ENCODE measurements at places on chromosomes 1 and 21. TPM values are rescaled to one million over a fixed set of nuclear protein-coding genes. Genes with fewer than 3 reads are reported as not detected.

The MT1HL1 gene
- total RNA-seq: not detected

The RPE65 gene
- not detected for total RNA-seq

The ITLN2 gene
- total RNA-seq: not detected

The LUZP1 gene
- total RNA-seq: 14.6 TPM

The CPLANE2 gene
- total RNA-seq: 7.4 TPM

The NPHS2 gene
- total RNA-seq: not detected

The DNALI1 gene
- 2.8 TPM for total RNA-seq

The OR2G6 gene
- total RNA-seq: not detected

The VTCN1 gene
- 21.5 TPM for total RNA-seq

DNA sequence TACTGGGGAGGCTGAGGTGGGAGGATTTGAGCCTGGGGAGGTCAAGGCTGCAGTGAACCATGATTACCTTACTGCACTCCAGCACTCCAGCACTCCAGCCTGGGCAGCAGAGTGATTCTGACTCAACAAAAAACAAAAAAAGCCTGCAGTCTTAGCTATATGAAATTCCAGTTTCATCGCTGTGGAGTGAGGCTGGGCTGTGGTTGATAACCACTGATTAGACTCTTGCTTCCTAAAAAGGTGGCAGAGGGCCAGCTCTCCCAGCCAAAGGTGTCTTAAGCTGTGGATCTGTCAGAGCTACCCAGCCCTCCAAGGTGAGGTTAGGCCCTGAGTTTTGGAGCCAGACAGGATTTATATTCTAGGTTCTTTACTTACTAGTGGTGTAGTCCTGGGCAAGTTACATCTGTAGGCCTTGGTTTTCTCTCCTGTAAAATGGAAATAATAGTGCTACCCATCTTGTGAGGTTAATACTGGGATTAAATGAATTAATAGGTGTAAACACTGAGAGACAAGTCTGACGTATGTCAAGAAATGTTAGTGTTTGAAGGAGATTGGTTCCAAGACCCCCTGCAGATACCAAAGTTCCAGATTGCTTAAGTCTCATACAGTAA, 35.9 kb downstream of the TMCC2 start:
- H3K4me1 ChIP-seq: no peaks in the 10 kb centered on the region
- H3K36me3 ChIP-seq: no peaks in the 10 kb centered on the region
- H3K4me3 ChIP-seq: no peak overlapping the region
- H3K27ac ChIP-seq: no peak overlapping the region

GRCh38 chr1:104467590-104467989, 717.9 kb downstream of the AMY1C start:
- no peaks in the 10 kb centered on the region for H3K36me3 ChIP-seq
- DNase-seq: no peak
- no peak overlapping the region for H3K27ac ChIP-seq
- no peaks in the 10 kb centered on the region for H3K4me1 ChIP-seq

GRCh38 chr1:218027152-218027551, 257.9 kb upstream of the RRP15 start:
- H3K4me3 ChIP-seq: no peak overlapping the region
- no peaks in the 10 kb centered on the region for H3K36me3 ChIP-seq
- H3K27ac ChIP-seq: no peak overlapping the region
- DNase-seq: no peak
- no peaks in the 10 kb centered on the region for H3K4me1 ChIP-seq

DNA sequence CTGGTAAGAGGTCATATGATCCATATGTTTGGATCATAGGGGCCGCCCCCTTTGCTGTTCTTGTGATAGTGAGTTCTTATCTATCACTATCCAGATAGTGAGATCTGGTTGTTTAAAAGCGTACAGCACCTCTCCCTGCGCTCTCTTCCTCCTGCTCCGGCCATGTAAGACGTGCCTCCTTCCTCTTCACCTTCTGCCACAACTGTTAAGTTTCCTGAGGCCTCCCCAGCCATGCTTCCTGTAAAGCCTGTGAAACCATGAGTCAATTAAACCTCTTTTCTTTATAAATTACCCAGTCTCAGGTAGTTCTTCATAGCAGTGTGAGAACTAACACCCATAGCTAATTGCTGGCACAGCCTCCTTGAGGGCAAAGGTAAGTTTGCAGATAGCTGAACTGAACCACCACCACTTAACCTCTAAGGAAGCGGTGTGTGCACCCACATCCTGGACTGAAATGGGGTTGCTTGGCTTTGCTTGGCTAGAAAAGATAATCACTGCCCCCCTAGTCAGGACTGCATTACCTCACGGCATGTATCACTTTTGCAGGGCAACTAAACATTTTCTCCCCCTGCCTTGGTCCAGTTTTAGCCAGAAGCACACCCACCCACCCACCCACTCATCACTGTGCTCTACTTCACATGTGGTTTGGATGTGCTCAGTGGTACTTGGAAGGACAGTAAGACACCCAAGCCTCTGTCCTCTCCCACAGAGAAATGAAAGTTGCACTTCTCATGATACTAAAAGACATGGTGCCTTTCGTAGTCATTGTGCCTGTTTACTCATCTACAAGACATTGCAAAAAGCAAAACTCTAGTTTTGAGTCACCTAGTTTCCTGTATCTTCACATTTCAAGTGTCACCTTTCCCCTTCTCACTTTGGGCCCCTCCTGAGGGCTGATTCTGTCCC, 23.1 kb upstream of the PTAFR start:
- no peak overlapping the region for H3K27ac ChIP-seq
- no peaks in the 10 kb centered on the region for H3K27me3 ChIP-seq
- H3K4me3 ChIP-seq: no peak overlapping the region
- DNase-seq: no peak
- no peaks in the 10 kb centered on the region for H3K4me1 ChIP-seq

DNA sequence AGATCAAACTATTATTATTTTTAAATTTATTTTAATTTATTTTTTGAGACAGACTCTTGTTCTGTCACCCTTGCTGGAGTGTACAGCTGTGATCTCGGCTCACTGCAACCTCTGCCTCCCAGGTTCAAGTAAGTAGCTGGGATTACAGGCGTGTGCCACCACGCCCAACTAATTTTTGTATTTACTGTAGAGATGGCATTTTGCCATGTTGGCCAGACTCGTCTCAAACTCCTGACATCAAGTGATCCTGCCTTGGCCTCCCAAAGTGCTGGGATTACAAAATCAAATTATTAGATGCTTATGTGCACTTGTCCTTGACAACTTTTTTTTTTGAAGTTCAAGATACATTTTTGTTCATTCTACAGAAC, 15.4 kb downstream of the LIN9 start:
- no peaks in the 10 kb centered on the region for H3K36me3 ChIP-seq
- no peaks in the 10 kb centered on the region for H3K4me1 ChIP-seq

- H3K27me3 ChIP-seq: no peaks in the 10 kb centered on the region
- no peaks in the 10 kb centered on the region for H3K4me1 ChIP-seq
- DNase-seq: no peak
- H3K36me3 ChIP-seq: no peaks in the 10 kb centered on the region
- no peak overlapping the region for H3K27ac ChIP-seq
Observed at GRCh38 chr21:43959231-43960116, 52.6 kb upstream of the TRAPPC10 start.

- H3K4me3 ChIP-seq: no peak overlapping the region
- no peaks in the 10 kb centered on the region for H3K27me3 ChIP-seq
Observed at GRCh38 chr21:19490481-19490880, 1086.9 kb upstream of the TMPRSS15 start.

GRCh38 chr21:37787456-37787855, 128.8 kb downstream of the KCNJ6 start:
- no peaks in the 10 kb centered on the region for H3K36me3 ChIP-seq
- H3K27ac ChIP-seq: no peak overlapping the region

DNA sequence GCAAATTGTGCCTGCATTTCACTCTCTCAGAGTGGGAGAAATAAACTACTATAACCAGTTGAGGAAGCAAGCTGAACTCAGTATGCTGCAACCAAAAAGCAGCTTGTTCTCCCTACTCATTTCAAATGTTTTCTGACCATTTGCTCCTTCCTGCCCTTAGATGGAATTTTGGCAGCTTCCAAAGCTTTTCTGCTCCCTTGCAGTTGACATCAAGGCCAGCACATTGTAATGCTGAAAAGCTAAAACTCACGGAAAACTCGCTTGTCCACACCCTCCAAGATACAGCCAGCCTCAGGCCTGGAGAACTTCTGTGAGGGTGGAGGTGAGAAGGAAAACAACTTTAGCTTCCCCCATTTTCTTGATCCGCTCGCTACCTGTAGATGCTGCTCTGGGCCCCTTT, 5.0 kb upstream of the CHML start:
- no peak for DNase-seq
- H3K4me3 ChIP-seq: no peak overlapping the region
- H3K27me3 ChIP-seq: no peaks in the 10 kb centered on the region
- no peaks in the 10 kb centered on the region for H3K36me3 ChIP-seq
- H3K4me1 ChIP-seq: no peaks in the 10 kb centered on the region

DNA sequence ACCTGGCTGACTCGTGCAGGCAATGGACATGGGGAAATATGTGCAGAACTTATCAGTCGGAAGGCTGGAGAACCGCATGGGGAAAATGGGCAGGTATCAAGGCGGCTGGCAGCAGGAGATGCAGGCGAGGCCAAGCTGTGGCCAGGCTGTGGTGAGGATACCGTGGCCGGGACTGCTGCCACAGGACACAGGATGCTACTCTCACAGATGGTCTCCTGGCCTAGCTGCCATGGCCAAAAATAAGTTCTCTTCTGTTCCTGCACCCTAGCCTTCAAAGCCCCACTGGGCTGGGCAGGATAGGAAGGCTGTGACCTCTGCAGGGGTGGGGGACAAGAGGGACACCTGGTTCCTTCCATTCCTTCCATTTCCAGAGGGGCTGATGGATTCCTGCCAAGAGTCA, 26.4 kb downstream of the TEX35 start:
- H3K36me3 ChIP-seq: no peaks in the 10 kb centered on the region
- H3K4me1 ChIP-seq: no peaks in the 10 kb centered on the region
- DNase-seq: no peak
- no peak overlapping the region for H3K27ac ChIP-seq
- no peaks in the 10 kb centered on the region for H3K27me3 ChIP-seq
- H3K4me3 ChIP-seq: no peak overlapping the region

DNA sequence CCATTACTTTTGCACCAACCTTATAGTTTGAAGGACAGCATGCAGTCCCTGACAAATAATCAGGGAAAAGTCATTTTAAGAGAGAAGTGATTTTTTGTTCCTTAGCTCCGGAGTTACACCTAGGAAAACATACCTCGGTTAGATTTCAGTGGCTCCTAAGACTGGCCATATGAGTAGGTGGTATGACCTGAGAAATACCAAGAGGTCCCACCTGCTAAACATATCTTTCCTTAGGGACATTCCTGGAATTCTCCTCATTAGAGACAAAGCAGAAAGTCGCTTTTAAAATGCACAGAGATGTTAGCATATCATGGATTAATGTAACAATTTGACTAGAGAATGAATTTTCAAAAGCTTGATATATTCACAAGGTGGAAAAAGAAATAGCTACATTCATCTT, 84.2 kb upstream of the RNPC3 start:
- no peaks in the 10 kb centered on the region for H3K4me1 ChIP-seq
- H3K27ac ChIP-seq: no peak overlapping the region
- no peak overlapping the region for H3K4me3 ChIP-seq
- DNase-seq: no peak
- no peaks in the 10 kb centered on the region for H3K36me3 ChIP-seq

- DNase-seq: no peak
- no peaks in the 10 kb centered on the region for H3K4me1 ChIP-seq
- H3K27ac ChIP-seq: no peak overlapping the region
- H3K36me3 ChIP-seq: no peaks in the 10 kb centered on the region
- no peaks in the 10 kb centered on the region for H3K27me3 ChIP-seq
Observed at GRCh38 chr1:77476475-77476874, 194.7 kb downstream of the AK5 start.

GRCh38 chr1:113303267-113303666, 87.0 kb upstream of the MAGI3 start:
- H3K36me3 ChIP-seq: no peaks in the 10 kb centered on the region
- H3K4me1 ChIP-seq: no peaks in the 10 kb centered on the region
- no peak overlapping the region for H3K27ac ChIP-seq
- no peaks in the 10 kb centered on the region for H3K27me3 ChIP-seq
- no peak overlapping the region for H3K4me3 ChIP-seq
- no peak for DNase-seq

- H3K27me3 ChIP-seq: no peaks in the 10 kb centered on the region
- no peak overlapping the region for H3K27ac ChIP-seq
- no peak overlapping the region for H3K4me3 ChIP-seq
- no peak for DNase-seq
- no peaks in the 10 kb centered on the region for H3K4me1 ChIP-seq
Observed at GRCh38 chr1:107767156-107767582, 197.8 kb downstream of the VAV3 start.

GRCh38 chr1:2248854-2249558, 20.9 kb downstream of the SKI start:
- DNase-seq: no peak
- peaks cover 24% of the 10 kb centered on the region for H3K4me1 ChIP-seq
- no peaks in the 10 kb centered on the region for H3K27me3 ChIP-seq
- no peak overlapping the region for H3K4me3 ChIP-seq
- no peaks in the 10 kb centered on the region for H3K36me3 ChIP-seq

GRCh38 chr1:239443361-239443760, 57.0 kb downstream of the CHRM3 start:
- H3K27ac ChIP-seq: peak overlapping the region; percentile 58
- no peaks in the 10 kb centered on the region for H3K36me3 ChIP-seq
- H3K4me3 ChIP-seq: no peak overlapping the region
- H3K4me1 ChIP-seq: no peaks in the 10 kb centered on the region

DNA sequence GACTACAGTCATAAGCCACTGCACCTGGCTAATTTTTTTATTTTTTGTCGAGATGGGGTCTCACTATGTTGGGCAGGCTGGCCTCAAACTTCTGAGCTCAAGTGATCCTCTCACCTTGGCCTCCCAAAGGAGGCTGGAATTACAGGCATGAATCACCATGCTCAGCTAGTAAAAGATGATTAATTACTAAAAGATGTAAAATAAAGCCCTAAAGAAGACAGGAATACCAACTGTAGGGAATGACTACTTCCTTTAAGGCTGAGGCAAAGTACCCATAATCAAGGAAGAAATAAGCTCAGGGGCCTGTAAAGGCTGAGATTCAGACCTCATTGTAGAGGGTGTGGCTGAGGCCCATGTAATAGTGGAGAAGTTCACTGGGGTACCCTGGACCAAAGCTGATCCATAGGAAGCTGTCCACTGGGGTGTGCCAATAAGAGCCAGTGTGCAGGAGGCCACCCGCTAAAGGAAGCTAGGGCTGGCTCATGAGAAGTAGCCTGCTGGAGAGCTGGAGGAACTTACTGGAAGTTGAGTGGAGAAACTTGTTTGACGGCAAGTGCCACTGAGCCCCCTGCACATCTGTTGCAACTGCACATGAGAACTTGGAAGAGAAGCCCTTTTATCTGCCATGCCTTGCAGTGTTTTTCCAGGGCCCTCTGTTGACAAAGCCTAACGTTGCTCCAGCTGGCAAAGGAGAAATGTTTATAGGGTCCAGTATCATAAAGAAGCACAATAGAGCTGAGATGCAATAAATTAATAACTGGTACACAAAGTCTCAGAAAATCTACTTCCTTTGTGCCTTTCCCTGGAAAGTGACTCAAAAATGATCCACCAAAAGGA, 17.8 kb upstream of the SERTAD4 start:
- no peaks in the 10 kb centered on the region for H3K4me1 ChIP-seq
- H3K27me3 ChIP-seq: no peaks in the 10 kb centered on the region
- no peak overlapping the region for H3K27ac ChIP-seq
- no peaks in the 10 kb centered on the region for H3K36me3 ChIP-seq
- H3K4me3 ChIP-seq: no peak overlapping the region
- DNase-seq: no peak

- H3K27ac ChIP-seq: no peak overlapping the region
- no peaks in the 10 kb centered on the region for H3K27me3 ChIP-seq
- DNase-seq: no peak
- H3K4me1 ChIP-seq: no peaks in the 10 kb centered on the region
Observed at GRCh38 chr1:89085781-89086180, 20.8 kb upstream of the GBP1 start.

GRCh38 chr1:151858886-151859665, 5.6 kb upstream of the THEM5 start:
- H3K4me3 ChIP-seq: no peak overlapping the region
- no peaks in the 10 kb centered on the region for H3K27me3 ChIP-seq
- H3K4me1 ChIP-seq: no peaks in the 10 kb centered on the region

Measured in uterus (tissue), 4 donors.